NCI-H2029 treated with DMSO at 0.1 percent for 48 hours (cell line): ENCODE measurements at places on chromosomes 5 and 9.

- DNase-seq, result no peak
Observed at GRCh38 chr9:90801973-90802322, 329 bp downstream of the SYK start.

- DNase-seq, result no peak
Observed at GRCh38 chr9:87628346-87628745, 97.6 kb upstream of the CTSL start.

DNA sequence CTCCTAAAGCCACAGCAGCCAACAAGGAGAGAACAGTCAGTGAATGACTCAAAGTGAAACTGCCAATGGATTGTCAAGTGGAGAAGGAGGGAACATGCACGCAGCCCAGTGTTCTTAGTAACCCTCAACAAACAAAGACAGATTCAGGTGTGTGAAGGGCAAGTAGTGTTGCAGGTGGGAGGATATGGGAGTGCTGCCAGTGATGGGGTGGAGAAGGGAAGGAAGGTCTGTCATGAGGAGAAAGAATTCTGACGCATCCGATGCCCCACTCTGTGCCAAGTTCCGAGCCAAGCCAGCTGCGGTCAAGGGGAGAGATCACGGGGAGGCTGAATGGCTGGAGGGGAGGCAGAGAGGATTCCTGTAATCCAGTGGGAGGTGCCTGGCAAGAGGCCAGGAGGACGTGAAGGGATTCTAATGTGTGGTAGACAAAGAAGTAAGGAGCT is 56.5 kb downstream of the CAST start:
- peak; percentile 91 for DNase-seq

- peak; percentile 63 for DNase-seq
Observed at GRCh38 chr5:140244525-140245025, 58.3 kb downstream of the PFDN1 start.

- DNase-seq, result no peak
Observed at GRCh38 chr5:26192486-26192885, 845.9 kb downstream of the CDH9 start.
